BJ (cell line): ENCODE measurements at places on chromosomes 3 and 15.
A peak's percentile ranks its signal among the peaks of the same experiment; 100 is the strongest.

- DNase-seq = no peak
Observed at GRCh38 chr15:63672775-63673174, 75.6 kb downstream of the FBXL22 start.

- DNase-seq = no peak
Observed at GRCh38 chr3:37493485-37494080, 319.2 kb upstream of the LRRFIP2 start.

DNA sequence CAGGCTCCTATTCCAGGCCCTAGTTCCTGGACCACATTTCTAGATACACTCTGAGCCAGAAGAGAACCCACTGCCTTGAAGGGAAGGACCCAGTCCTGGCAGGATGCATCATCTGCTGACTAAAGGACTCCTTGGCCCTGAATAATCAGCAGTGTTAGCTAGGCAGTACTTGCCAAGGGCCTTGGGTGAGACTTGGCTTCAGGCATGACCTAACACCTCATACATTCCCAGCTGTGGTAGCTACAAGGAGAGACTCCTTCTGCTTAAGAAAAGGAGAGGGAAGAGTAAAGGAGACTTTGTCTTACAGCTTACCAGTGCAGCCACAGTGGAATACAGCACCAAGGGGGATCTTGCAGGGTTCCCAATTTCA, 26.4 kb downstream of the PEAK1 start:
- no peak for DNase-seq

- DNase-seq = peak; percentile 82
Observed at GRCh38 chr3:168341192-168341815, 245.6 kb upstream of the GOLIM4 start.
